ENCODE measurements at places on chromosomes 5 and 9.

DNA sequence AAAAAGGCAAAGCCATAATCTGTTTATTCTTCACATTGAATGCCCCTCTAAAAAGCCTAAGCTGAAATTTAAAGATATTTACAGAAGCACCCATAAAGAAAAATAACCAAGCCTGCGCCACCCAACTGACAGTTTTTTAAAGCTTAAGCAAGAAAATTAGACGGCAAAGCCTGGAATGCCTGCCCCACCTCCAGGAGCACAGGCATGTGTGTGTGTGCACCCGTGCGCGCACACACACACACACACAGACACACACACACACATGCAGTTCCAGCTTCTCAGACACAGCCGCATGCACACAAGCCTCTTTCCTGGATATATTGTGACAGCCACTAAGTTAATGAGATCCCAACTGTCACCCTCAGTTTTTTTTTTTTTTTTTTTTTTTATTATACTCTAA lies 88.2 kb downstream of the FRMD3 start:
- DNase-seq: no peak

- no peak for DNase-seq
Observed at GRCh38 chr5:28729067-28729466, 1690.7 kb upstream of the CDH9 start.

DNA sequence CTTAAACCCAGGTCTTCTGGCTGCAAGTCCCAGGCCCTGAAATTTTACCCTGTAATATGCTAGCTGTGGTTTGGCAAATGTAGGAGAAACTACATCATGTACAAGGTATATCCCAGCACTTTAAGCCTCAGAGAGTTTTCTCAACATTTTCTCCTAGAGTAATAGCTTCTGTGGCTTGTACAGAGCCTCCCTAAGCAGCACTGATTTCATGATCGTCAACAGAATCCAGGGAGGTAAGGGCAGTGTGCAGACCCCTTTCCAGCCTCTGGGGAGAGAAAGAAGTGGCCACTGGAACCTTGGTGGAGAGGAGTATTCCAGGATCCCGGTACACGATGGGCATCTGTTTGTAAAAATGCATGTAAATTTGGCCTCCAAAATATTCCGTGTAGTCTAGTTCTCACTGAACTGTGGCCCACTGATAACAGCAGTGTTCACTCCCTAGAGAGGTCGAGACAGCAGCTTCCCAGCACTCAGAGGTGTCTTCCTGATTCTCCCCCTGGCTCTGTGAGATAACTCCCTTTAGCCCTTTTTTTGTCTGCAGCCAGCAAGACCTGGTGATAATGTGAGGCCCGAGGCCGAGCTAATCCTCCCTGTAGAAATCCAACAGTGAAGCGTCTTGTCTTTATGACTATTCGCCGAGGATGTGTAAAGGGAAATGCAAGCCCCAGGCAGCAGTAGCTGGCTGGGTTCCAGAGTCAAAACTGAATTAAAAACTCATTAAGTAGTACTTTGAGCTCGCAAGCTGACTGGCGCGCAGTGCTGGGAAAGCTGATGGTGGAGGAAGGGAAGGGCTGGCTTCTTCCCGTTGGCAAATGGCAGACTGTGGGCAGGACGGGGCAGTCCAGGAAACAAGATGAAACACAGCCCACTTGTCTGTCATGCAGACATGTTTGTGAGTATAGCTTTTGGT lies 59.0 kb downstream of the MAP1B start:
- DNase-seq: no peak

DNA sequence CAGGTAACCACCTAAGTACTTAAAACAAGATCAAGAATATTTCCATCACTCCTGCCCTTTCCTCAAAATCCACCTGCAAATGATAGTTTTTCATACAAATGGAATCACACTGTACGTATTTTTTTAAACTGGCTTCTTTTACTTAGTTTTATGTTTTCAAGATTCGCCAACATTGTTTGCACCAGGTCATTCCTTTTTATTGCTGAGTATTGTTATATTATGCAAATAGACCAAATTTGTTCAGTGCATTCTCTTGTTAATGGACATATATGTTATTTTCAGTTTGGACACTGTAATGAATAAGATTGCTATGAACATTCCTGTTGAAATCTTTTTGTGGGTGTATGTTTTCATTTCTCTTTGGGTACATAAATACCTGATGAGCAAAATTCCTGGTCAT lies 8.3 kb upstream of the ANKRD31 start:
- DNase-seq: no peak

- DNase-seq: no peak
Observed at GRCh38 chr5:142876817-142877216, 106.6 kb downstream of the ARHGAP26 start.

GRCh38 chr9:33307067-33307466 lies 16.8 kb downstream of the NFX1 start:
- no peak for DNase-seq

GRCh38 chr5:139854029-139854605 lies 58.5 kb downstream of the PSD2 start:
- DNase-seq: no peak

DNA sequence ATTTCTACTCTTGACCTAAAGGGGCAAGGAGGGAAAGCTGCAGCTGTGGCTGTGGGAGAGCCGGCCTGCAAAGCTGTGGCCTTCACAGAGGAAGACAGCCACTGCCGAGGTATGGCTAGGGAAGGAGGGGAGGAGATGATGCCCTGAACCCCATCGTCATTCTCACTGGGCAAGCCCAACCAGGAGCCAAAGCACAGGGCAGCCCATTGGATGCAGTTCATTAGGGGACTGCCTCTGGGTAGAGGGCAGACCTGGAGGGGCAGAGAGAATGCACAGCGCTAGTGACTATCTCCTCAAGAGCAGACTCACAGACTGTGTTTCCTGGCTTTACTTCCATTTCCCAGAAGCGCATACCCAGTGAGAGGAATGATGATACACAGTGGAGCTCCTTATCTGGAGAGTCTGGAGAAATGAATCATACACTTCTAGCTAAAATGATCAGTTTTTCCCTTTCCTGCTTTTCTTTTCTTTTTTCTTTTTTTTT lies 47.2 kb upstream of the TTC23L start:
- no peak for DNase-seq

- no peak for DNase-seq
Observed at GRCh38 chr9:24090566-24090965, 264.5 kb upstream of the ELAVL2 start.

GRCh38 chr5:38948501-38948900 lies 102.7 kb downstream of the OSMR start:
- DNase-seq: no peak

DNA sequence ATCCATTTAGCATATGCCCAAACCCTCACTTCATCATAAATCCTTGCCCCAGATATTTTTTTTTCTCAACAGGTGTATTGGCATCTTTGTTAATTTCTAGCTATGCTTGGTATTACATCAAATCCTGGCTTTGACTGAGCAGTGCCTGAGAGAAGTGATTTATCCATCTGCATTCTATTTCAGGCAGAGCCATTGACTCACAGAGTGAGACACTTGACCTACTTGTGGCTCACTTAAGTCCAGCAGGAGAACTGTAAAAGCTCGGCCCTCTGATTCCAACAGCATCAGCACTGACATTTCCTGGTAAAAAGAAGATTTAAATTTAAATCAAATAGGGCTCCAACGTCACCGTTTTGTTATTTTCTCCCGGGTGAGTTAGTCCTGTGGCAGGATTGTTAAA lies 93.4 kb downstream of the PLK2 start:
- no peak for DNase-seq

DNA sequence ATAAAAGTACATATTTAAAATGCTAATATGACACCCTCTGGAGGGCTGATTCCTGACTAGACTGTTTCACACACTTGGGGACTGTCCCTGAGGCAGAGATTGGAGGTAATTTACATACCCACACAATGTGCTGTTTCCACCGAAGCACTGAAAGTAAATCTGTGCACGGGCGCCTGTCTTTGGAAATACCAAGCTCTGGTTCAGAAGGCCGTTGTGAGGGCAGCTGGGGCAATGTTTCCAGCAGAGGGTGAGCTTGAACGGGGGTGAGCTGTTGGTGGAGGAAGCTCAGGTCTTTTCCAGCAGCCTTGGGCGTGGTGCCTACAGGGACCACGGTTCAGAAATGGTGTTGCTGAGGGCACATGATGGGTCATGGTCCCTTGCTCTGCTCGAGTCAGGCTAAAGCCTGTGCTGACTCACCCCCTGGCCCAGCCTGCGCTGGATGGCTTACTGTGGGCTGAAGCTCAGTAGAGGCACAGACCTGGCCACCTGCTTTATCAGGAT lies 25.8 kb upstream of the HMCN2 start:
- peak; percentile 31 for DNase-seq

GRCh38 chr5:56986626-56986947 lies 34.7 kb upstream of the MIER3 start:
- no peak for DNase-seq

DNA sequence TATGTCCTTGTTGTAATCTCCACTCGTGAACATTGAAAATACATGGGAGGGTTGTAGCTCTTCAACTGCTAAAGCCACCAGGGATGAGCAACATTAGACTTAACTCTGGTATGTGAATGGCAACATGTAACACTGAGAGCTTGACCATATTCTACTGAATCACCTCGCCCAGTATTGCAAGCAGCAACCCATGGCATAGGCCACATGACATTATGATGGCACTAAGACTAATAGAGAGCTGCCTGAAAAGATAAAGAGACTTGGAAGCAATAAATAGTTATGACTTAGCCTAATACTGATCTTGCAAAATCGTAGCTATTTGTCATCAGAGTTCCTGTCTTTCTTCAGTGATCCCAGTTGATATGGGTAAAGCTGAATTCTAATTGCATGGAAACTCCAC lies 108.4 kb upstream of the NREP start:
- no peak for DNase-seq

DNA sequence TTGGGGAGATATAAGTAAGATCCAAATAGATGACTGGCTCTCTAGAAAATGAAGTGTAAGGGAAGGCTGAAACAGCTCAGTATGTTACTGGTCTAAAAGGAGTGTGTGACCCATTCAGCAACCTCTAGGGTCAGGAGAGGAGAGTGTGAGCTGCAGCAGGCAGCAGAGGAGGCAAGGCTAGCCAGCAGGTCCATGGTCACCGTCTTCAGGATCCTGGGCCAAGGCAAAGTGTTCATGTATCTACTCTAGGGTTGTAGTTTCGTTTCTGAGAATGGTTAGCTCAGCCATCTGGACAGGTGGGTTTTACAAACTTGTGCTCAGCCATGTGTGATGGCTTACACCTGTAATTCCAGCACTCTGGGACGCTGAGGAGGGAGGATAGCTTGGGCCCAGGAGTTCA lies 13.7 kb downstream of the MYO10 start:
- no peak for DNase-seq

DNA sequence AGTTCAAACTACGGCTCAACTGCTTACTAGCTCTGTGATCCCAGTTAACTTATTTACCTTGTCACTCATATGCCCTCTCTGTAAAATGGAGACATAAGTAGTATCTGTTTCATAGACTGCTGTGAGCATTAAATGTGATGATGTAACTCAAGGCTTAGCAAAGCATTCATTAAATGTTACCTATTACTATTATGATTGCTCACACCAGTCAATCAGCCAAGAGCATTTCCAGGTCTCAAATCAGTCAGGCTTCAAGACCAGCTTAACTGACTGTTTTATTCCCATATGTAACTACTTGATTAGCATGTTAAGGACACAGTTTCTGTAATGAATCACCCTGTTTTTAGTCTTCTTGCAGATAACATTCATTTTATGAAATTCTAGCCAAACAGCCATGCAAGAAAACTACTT lies 413.3 kb downstream of the MLLT3 start:
- DNase-seq: no peak

DNA sequence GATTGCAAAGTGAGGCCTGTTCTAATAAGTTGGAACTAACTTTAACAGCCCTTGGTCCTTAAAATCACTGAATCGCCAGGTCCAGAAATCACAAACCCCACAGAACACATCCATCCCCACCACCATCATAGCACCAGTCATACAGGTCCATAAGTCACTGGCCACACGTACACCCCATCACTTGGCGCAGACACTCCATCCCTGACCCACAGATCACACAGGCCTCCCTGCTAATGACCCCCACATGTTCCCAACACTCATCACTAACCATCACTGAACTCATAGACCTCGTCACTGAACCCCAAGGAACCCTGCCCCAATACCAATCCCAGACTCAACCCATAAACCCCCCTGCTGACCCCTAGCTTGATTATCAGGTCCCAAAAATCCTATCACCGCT lies 41.2 kb upstream of the ZNF300 start:
- no peak for DNase-seq

- DNase-seq: no peak
Observed at GRCh38 chr5:66232706-66233445, 88.8 kb downstream of the SREK1 start.

DNA sequence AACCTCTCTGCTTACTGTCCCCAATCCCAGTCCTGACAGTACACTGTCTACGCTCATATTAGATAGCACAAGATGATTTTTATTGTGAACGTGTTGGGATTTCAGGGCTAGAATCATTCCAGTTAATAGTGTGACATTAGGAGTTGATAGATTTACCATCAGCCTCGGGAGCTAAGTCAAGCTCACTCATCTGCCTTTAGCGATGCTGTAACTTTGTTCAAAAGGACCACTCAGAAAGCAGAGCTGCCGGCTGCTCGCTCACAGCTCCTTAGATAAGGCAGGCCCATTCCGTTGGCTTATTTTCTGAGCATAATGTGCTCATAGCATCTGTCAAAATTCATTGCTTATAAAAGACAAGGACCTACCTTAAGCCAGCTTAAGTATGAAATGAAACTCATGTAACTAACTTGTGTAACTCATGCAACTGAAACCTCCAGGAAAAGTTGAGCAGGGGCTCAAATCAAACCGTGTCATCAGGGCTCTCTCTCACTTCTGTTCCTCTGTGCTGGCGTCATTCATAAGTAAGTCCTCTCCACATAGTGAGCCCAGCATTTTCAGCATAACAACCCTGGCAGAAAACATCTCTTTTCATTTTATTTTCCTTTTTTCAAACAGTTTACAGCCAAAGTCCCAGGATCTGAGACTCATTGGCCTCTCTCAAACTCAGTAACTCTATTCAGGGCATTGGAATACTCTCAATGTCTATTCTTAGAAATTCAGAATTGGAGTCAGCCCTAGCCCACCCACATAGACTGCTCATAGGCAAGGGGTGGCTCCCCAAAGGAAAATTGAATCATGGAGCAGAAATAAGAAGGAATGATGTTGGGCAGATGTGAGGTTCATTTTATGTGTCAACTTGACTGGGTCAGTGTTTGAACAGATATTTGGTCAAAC lies 208.8 kb downstream of the MAN2A1 start:
- DNase-seq: no peak

DNA sequence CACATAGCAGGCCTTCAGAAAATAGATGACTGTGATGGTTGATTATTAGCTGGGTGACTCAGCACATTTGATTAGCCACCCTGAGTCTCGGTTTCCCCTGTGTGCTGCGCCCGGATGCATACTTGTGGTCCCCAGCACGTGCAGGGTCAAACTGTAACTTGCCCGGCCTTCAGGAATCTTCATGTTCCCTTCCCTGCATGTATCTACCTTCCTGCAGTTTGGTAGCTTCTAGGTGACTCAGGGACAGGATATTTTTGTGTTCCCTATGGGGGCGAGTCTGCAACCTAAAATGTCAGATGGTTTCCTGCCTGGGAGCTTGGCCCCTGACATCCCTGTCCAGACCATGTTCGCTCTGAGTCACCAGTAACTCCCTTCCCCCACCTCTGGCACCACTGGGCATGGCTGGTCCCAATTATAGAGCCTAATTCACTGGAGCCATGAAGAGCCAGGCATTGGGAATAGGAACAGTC lies 13.2 kb downstream of the PTGS1 start:
- no peak for DNase-seq

GRCh38 chr5:126716861-126717260 lies 60.1 kb upstream of the LMNB1 start:
- DNase-seq: no peak

- DNase-seq: no peak
Observed at GRCh38 chr5:26329562-26330189, 708.7 kb downstream of the CDH9 start.
